ENCODE measurements at places on chromosomes 6 and 20.

DNA sequence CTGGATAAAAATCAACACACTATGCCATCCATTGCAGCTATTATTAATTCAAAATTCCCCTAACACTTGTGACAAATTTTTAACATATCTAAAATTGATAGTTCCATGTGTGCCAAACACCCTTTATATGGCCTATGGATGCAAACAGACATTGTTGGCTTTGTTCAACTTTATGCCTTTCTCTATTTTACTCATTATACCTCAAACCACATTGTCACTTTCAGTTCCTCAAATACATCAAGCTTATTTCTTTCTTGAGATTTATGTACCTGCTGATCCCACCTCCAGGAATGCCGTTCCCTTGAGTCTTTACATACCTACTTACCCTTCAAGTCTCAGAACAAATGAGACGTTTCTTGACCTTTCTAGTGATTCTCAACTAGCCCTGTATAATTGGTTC, 193.5 kb upstream of the PLN start:
- no peak for DNase-seq

DNA sequence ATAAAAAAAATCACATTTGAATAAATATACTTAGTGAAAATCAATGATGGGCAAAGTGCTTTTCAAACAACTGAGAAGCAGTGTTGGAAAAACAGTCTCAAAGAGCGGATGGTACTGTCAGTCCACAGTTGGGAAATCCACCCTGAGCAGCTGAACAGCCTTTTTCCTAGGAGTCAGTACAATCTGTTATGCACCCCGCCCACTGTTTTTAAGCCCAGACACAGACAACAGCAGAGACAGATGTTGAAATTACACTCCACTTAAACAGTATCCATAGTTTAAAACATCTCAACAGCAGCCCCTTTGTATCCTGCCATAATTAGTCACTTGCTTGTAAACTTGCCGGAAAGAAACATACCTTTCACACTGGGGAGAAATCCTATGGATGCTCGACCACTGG, 372 bp downstream of the KIAA0408 start:
- DNase-seq = no peak

GRCh38 chr6:43838276-43839036, 68.4 kb downstream of the VEGFA start:
- DNase-seq = no peak

- no peak for DNase-seq
Observed at GRCh38 chr6:12068899-12069557, 56.9 kb downstream of the HIVEP1 start.

GRCh38 chr6:24740861-24741260, 21.9 kb upstream of the C6orf62 start:
- no peak for DNase-seq

DNA sequence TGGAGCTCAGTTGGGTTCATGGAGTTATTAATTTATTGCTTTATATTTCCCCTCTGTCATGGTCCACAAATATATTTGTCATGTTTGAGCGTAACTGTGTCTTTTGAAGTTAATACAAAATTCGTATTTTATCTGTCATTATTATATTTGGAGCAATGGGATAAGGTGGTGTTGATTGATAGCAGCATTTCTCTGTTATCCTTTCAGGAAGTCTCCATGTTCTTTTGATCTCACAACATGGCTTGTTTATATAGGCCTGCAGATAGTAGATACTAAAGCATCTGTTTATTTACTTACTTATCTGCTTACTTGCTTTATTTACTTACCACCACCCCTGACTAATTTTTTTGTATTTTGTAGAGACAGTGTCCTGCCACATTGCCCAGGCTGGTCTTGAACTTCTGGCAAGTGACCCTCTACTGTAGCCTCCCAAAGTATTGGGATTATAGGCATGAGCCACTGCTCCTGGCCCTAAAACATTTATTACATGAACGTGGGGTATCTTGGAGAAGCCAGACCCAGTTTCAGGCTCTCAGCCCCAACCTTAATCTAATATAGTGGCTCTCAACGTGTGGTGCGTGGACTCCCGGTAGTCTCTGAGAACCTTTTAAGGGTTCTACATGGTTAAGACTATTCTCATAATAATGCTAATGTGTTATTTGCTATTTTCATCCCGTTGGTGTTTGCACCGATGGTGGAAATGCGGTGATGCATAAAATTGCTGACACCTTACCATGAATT, 104.2 kb downstream of the NCOA3 start:
- DNase-seq = no peak

- no peak for DNase-seq
Observed at GRCh38 chr6:128446497-128446896, 73.9 kb downstream of the PTPRK start.

DNA sequence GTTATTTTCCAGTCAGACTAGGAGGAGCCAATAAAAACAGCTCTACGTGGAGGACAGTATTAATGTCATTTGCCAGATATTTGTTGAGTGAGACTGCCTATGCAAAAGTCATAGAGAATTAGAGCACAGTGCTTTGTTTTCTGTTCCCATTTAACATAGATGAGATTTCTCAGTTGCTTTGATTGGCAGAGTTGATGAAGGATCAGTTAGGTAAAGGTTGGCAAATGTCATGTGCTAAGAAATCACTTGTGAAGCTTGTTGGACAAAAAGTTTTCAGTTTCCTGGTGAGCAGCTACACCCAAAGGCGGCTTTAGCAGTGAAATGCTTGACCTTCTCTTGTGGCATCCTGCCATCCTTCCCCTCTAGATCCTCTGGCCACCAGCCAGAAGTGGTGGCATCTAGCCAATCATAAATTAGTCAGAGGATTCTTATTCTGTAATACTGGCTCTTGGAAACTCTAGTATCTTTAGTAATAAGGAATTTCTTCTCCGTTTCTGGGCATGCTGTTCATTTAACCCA, 37.0 kb downstream of the BCKDHB start:
- no peak for DNase-seq

GRCh38 chr6:116596815-116597214, 19.5 kb upstream of the RSPH4A start:
- DNase-seq = no peak

DNA sequence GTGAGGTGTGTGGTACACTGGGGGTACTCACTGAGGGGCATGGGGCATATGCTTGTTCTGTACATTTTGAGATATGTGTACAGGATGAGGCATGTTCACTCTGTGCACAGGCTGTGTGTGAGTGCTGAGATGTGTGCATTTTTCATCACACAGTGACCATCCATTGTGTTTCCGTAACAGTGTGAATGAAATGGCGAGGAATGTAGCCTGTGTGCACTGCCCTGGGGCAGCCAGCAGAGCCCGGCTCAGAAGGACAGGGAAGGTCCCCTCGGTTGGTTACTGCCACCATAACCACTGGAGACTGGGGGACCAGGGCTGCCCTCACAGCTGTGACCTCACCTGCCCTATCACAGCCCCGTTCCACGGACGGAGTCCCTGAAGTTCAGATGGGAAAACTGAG, 106.2 kb upstream of the MYL9 start:
- no peak for DNase-seq

DNA sequence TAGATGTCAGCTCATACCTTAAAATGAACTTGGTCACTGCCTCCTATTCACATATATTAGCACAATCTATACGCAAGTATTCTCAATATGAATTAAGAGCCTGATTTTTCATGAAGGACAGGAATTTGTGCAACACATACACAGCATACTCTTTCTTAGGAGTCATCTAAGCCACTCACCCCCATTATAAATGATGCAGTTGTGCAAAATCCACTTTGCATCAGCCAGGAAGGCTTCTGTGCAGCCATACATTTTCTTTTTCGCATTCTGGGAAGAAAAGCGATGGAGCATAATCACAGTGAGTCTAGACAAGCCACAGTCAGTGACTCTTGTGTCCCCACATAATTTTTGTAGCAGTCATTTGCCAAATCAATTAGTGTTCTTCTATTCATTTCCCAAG, 66.5 kb downstream of the ZMYND8 start:
- DNase-seq = no peak
